ENCODE measurements at places on chromosomes 5 and 9. TPM values are rescaled to one million over a fixed set of nuclear protein-coding genes. Genes with fewer than 3 reads are reported as not detected.

DNA sequence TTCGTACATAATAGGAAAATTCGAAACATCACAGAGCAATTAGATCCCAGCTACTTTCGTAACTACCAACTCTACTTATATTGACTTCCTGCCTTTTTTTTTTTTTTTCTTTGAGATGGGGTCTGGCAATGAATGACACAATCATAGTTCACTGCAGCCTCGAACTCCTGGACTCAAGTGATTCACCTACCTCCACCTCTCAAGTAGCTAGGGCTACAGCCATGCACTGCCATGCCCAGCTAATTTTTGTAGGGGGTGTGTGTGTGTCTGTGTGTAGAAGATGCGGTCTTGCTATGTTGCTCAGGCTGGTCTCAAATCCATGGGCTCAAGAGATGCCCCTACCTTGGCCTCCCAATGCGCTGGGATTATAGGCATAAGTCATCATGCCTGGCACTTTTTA lies 5.8 kb upstream of the PAIP2 start:
- no peak overlapping the region for H3K4me3 ChIP-seq
- DNase-seq: no peak
- peaks cover 7% of the 10 kb centered on the region for H3K36me3 ChIP-seq
- peaks cover 3% of the 10 kb centered on the region for H3K4me1 ChIP-seq

DNA sequence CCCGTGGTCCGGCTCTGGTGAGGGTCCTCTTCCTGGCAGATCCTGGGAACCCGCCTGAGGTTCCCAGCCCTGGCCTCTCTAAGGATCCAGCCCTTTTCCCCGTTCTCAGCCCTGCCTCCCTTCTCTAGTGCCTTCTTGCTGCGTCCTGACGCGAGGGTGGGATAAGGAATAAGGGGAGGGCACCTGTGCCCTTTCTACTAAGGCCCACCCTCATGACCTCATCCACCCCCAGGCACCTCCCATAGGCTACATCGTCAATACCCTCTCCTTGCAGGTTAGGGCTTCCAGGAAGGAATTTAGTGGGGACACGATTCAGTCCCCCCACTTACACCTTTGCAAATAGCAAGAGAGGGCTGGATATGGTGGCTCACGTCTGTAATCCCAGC lies 10.7 kb upstream of the DIPK1B start:
- H3K27me3 ChIP-seq: no peaks in the 10 kb centered on the region
- H3K4me3 ChIP-seq: no peak overlapping the region
- no peaks in the 10 kb centered on the region for H3K4me1 ChIP-seq
- no peaks in the 10 kb centered on the region for H3K36me3 ChIP-seq

DNA sequence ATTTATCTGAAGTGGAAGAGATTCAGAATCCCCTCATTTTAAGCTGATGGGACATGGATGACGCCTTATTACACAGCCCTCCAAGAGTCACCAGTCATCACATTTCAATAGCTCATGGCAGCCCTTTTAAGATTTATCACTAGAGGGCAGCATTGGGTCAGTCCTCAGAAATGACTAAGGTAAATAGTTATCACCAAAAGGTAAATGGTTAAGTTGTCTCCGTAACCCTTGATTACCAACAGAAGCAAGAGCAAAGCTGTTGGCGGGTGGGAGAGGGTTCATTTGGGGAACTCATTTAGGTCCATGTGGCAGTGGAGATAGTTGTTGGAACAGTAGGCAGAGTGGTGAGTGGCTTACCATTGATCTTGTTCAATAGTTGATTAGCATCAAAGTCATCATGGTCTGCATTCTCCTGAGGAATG lies 12.0 kb upstream of the C9 start:
- no peak for DNase-seq
- no peak overlapping the region for H3K4me3 ChIP-seq
- peaks cover 31% of the 10 kb centered on the region for H3K36me3 ChIP-seq
- H3K27me3 ChIP-seq: no peaks in the 10 kb centered on the region

The CDH18 gene
- not detected for total RNA-seq

- H3K27me3 ChIP-seq: no peaks in the 10 kb centered on the region
- no peaks in the 10 kb centered on the region for H3K4me1 ChIP-seq
- H3K4me3 ChIP-seq: no peak overlapping the region
- DNase-seq: no peak
- H3K27ac ChIP-seq: no peak overlapping the region
- no peaks in the 10 kb centered on the region for H3K36me3 ChIP-seq
These were observed 167.0 kb downstream of the TTC39B start for GRCh38 chr9:15140051-15140450.

- no peak overlapping the region for H3K4me3 ChIP-seq
- no peaks in the 10 kb centered on the region for H3K36me3 ChIP-seq
- DNase-seq: no peak
- no peaks in the 10 kb centered on the region for H3K4me1 ChIP-seq
These were observed 10.9 kb upstream of the GADD45G start for GRCh38 chr9:89593727-89594427.

The DMXL1 gene
- total RNA-seq: 47.4 TPM

GRCh38 chr5:65137631-65138030 lies 344.1 kb downstream of the ADAMTS6 start:
- H3K4me1 ChIP-seq: peaks cover 37% of the 10 kb centered on the region
- H3K27me3 ChIP-seq: no peaks in the 10 kb centered on the region
- no peak for DNase-seq
- H3K36me3 ChIP-seq: no peaks in the 10 kb centered on the region

GRCh38 chr9:97633859-97634490 lies 354 bp downstream of the NCBP1 start:
- peaks cover 49% of the 10 kb centered on the region for H3K4me1 ChIP-seq
- DNase-seq: no peak

DNA sequence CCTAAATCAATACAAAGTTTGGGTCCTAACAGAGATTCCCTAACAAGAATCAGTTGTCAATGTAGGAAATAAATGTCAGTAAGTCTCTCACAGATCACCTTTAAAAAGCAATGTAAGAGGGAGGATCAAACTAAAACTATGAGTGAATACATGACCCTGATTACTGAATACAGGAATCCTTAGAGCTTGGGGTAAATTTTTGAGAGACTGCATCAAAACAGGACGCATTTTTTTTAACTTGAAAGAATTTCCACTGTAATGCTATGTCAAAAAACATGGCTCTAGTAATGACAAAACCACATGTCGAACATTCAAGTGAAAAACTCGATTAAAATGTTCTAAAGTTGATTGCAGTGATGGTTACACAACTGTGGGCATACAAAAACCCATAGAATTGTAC lies 21.9 kb downstream of the ZDHHC21 start:
- no peaks in the 10 kb centered on the region for H3K4me1 ChIP-seq
- no peak for DNase-seq
- no peaks in the 10 kb centered on the region for H3K27me3 ChIP-seq
- no peaks in the 10 kb centered on the region for H3K36me3 ChIP-seq
- no peak overlapping the region for H3K27ac ChIP-seq

The QRFP gene
- not detected for total RNA-seq

The INSL4 gene
- total RNA-seq: not detected
